KBM-7 (cell line): ENCODE measurements at places on chromosomes 2 and 18.

DNA sequence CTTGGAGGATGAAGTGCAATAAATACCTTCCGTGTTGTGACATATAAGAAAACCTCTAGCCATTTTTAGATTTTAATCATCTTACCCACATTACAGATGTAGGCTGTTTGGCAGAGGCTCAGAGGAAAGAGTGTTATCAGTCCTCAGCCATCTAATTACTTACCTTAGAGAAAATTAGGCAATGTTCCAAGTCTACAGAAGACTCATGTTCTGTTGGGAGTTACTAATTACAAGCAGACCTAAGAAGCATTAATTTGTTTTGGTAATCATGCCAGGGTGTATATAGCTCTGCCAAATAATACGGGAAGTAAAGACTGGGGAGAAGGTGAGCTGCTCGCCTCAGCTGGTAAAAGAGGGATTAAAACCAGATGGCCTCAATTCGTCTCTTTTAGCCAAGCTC is 125.8 kb upstream of the PGAP1 start:
- DNase-seq: peak; percentile 37

DNA sequence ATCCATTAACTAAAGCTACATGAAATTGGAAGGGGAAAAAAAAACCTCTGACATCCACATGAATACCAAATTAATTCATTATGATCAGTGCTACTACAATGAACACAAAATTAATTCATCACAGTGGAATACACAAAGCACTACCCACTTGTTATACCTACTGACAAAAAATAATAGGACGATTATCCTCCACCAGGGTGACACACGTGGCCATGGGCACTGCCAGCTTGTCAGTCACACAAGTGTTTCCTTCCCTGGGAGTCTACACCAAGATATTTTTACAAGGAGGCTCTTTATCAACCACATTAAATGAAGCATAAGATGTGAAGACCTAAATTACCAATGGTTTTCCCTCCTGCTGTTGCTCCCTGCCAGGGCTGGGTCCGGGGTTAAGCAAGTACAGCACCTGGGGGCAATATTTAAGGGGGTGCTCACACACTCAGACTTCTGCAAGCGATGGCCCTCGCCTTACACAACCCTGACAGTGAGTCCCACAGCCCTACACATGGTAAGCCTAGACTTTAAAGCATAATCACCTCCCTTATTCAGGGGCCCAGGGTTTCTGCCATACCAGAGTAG is 90.1 kb downstream of the TCF4 start:
- no peak for DNase-seq

DNA sequence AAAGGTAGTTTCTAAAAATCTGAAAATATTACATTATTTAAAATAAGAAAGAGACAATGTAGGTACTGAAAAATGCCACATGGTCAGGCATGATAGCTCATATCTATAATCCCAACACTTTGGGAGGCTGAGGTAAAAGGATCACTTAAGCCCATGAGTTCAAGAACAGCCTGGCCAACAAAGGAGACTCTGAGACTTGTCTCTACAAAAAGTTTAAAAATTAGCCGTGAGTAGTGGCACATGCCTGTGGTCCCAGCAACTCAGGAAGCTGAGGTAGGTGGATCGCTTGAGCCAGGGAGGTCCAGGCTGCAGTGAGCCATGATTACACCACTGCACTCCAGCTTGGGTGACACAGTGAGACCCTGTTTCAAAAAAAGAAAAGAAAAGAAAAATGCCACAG is 21.8 kb downstream of the ATAD2B start:
- no peak for DNase-seq

GRCh38 chr2:4962419-4962818 is 729.8 kb upstream of the SOX11 start:
- DNase-seq: no peak

GRCh38 chr2:217905395-217905794 is 97.4 kb downstream of the TNS1 start:
- no peak for DNase-seq

- DNase-seq: peak; percentile 18
Observed at GRCh38 chr2:196839574-196839973, 30.4 kb upstream of the C2orf66 start.

DNA sequence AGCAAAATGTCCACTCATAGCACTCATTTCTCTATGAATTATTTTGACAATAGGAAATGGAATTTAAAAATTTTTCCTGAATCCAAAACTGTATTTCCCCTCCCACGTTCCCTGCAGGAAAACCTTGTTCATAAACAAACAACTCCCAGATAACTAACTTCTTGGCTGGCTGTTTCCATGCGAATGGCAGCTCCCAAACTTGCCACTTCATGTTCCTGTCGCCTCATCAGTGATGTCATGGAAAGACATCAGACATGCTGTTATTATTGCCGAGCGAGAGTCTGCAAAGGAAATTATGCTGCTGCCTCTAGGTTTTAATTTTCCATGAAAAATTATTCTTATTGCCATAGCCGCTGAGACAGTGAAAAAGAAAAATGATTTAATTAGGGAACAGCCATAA is 117.0 kb upstream of the RIOK3 start:
- no peak for DNase-seq

DNA sequence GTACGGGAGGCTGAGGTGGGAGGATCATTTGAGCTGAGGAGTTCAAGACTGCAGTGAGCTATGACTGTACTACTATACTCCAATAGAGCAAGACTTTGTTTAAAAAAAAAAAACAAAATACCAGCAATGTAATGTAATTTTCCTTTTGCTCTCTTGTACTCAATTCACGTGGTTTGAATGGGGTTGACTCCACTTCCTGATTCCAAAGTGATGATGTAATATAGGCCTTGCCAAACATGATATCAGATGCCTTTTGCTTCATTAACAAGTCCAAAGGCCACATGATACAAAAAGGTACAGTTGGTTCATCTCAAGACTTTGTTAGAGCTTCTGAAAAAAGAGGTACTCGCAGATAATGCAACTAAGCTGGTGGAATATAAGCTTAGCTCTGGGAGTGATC is 321.8 kb downstream of the ZEB2 start:
- DNase-seq: peak; percentile 51

DNA sequence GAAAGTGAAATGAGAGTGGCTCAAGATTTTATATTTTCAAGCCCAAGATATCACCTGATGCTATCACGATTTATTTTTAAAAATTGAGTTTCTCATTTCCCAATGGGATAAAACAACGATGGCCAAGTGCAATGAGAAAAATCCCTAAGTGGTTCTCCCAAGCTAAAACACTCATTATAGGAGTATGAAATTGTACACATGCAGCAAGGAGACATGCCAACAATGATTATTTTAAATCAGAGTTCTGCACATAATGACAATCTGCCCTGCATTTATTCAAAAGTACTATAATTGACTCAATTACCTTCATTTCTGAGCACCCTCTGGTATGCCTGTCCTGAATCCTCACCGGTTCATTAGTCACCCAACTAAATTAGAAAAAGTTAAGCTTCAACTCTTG is 12.7 kb downstream of the CYTIP start:
- no peak for DNase-seq

DNA sequence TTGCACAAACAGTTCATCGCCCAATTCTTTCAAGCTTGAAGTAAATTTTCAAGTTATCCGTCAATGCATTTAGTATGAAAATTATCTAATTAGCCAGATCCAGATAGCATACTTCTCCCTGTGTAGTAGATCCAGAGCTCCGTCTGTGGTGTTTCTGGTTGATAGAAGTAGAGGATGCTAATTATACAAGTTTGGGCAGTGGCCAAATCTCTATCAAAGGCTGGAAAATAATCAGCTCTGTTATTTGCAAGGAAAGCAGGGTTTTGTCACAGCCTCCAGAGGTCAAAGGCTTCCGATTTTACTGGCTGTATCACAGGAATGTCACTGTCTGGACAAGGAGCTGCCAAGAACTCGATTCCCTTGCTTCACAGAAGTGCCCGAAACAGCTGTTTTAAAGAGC is 28.6 kb downstream of the LRRC30 start:
- no peak for DNase-seq
